ENCODE measurements at places on chromosomes 6 and 20.

- peak; percentile 76 for DNase-seq
Measured at GRCh38 chr6:83511901-83512681, at the start of gene PRSS35. Gene PRSS35 (plus strand): TSS chr6:83512534. CDS start chr6:83523442, 10,908 bp downstream.

- no peak for DNase-seq
Measured at GRCh38 chr6:169969372-169970099, 218.1 kb downstream of the ERMARD start.

GRCh38 chr6:25388776-25389175 lies 109.6 kb downstream of the CARMIL1 start:
- DNase-seq: no peak

GRCh38 chr20:24491041-24491756 lies 21.8 kb downstream of the SYNDIG1 start:
- DNase-seq: no peak

- DNase-seq: no peak
Measured at GRCh38 chr6:157104803-157105202, 218.5 kb downstream of the TMEM242 start.

DNA sequence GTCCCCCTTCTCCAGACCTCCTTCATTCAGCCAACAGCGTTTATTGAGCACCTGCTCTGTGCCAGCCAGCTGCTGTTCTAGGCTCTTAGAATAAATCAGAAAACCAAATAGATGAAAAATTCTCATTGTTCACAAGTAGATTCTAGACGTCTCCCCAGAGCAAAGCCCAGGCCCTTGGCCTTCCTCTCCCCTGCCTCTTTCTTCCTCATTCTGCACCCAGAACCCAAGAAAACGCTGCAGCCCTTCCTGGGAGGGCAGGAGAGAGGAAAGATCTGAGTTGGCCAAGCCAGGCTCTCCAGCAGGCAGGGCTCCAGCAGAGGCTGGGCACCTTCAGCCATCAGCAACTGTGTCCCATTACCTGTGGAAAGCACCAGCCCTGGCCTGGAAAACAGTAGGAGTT lies 12.0 kb upstream of the BPI start:
- DNase-seq: no peak

Data from HEK293T (cell line).